ENCODE measurements at places on chromosomes 2 and 18. TPM values are rescaled to one million over a fixed set of nuclear protein-coding genes. Genes with fewer than 3 reads are reported as not detected.

FAM237A gene
- not detected for total RNA-seq

UPP2 gene
- not detected for total RNA-seq

PRKCE gene
- 12.5 TPM for total RNA-seq

MBP gene
- 18.8 TPM for total RNA-seq

PIEZO2 gene
- 1.3 TPM for total RNA-seq

RUFY4 gene
- not detected for total RNA-seq

EML6 gene
- 0.17 TPM for total RNA-seq

DOK6 gene
- total RNA-seq = 9.0 TPM

CPO gene
- total RNA-seq = 0.17 TPM

KCNG2 gene
- total RNA-seq = 1.9 TPM

RIT2 gene
- total RNA-seq = not detected

WDSUB1 gene
- total RNA-seq = 12.7 TPM

FRZB gene
- 0.17 TPM for total RNA-seq

CCDC74A gene
- total RNA-seq = 9.3 TPM

AGXT gene
- not detected for total RNA-seq

SMAD7 gene
- total RNA-seq = 16.9 TPM

ABCG8 gene
- total RNA-seq = not detected

C2orf81 gene
- total RNA-seq = 1.4 TPM

WDPCP gene
- 6.6 TPM for total RNA-seq

EHD3 gene
- 12.8 TPM for total RNA-seq

C18orf32 gene
- 5.0 TPM for total RNA-seq

SERPINB4 gene
- not detected for total RNA-seq

TMEM163 gene
- total RNA-seq = not detected

IL36RN gene
- total RNA-seq = not detected

SKOR2 gene
- total RNA-seq = not detected

All from bronchial smooth muscle cell (primary cell).